Femur (tissue), 1 donor: ENCODE measurements at places on chromosomes 5 and 9.

GRCh38 chr5:143619040-143619439 lies 192.9 kb upstream of the HMHB1 start:
- DNase-seq, result peak; percentile 43

DNA sequence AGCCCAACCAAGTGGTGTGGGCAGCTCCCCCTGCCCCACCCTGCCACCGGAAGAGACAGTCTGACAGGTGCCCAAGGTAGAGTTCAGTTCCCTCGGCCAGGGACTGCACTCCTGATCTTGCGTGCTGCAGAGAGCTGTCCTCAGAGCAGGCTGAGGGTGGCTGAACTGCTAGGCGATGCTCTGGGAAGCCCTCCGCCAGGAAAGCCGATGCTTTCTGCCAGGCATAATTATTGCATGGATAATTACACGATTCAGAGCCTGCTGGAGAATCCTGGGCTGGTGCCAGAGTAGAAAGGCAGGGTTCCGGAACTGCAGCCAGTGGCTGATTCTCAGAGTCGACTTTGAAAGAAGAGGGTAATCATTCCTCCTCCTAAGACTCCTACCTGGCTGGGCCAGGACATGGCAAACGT lies 19.3 kb downstream of the KCNIP1 start:
- DNase-seq, result peak; percentile 80

- DNase-seq, result no peak
Measured at GRCh38 chr9:8815219-8815618, 1015.6 kb upstream of the DMAC1 start.

- DNase-seq, result no peak
Measured at GRCh38 chr9:109307380-109308240, 13.2 kb downstream of the EPB41L4B start.

DNA sequence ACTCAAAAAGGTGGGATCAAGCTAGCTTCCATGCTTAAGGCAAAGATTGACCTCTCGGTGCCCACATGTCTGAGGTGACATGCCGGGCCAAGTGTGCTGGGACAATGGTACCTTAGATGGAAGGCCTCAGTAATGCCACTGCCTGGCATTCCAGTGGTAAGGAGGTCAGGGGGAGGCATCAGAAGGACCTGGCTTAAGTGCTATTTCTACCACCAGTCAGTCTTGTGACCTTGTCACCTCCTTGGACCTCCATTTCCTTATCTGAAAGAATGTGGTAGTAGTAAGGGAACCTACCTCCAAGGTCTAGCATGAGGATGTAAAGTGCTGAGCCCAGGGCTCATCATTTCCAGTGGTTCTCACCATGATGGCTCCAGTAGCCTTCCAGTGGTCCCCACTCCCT lies 8.9 kb downstream of the C5orf52 start:
- DNase-seq, result no peak

- DNase-seq, result no peak
Measured at GRCh38 chr5:161676103-161676502, 9.4 kb upstream of the GABRA6 start.

- no peak for DNase-seq
Measured at GRCh38 chr9:120980951-120981350, 54.4 kb upstream of the TRAF1 start.
